ENCODE measurements at places on chromosomes 3 and 15. TPM values are rescaled to one million over a fixed set of nuclear protein-coding genes. Genes with fewer than 3 reads are reported as not detected.

GRCh38 chr3:150106740-150107428 lies 136.2 kb upstream of the PFN2 start:
- no peak for DNase-seq

- DNase-seq, result no peak
Observed at GRCh38 chr15:26037369-26037768, 174.2 kb upstream of the ATP10A start.

GRCh38 chr3:100634493-100635272 lies 25.3 kb downstream of the ADGRG7 start:
- no peak for DNase-seq

DNA sequence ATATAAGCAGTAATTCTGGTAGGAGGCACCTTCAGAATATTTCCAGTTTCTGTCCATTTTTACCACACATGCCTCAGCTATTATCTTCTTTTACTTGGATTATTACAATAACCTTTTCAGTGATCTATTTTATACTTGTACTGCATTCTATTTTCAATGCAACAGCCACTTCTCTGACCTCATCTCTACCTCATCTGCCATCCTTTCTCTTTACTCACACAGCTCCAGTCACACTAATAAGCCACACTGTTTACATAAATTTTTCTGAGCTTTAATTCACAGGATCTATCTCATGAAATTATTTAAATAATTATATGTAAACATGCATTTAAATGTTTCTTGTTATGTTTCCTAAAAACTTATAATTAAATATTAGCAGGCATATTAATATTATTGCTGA lies 47.3 kb upstream of the BCHE start:
- no peak for DNase-seq

DNA sequence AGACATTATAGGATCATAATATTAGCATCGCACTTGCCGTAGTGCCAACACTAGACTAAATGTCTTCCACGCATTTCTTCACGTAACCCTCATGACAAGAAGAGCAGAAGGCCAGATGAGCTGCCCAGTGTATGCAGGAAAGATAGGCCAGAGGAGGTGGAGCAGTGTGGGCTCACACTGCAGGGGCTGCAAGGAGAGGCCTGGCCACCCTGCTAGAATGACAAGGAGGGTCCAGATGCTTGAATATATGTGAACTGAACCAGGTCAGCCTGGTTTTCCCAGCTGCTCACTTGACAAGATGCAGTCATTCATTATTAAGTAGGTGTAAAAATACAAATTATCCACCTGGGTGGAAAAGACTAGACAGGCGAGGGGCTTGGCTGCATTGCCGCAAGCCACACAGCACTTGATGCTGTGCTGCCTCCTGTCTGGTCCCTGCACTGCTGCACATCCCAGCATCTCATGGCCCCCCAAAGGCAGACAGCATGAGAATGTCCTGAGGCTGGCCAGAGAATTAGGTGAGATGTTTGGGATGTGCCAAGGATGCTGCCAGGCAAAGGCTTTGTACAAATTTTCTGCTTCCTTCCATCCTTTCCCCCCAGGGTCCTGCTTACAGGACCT lies 115.2 kb downstream of the NTRK3 start:
- no peak for DNase-seq

Gene IL5RA
- 0.18 TPM for total RNA-seq

Gene CAMP
- total RNA-seq, result 0.65 TPM

Gene DNAJA4
- total RNA-seq, result 53.0 TPM

Gene MYL3
- 3.0 TPM for total RNA-seq

Gene FES
- total RNA-seq, result 68.3 TPM

Gene DUOX1
- total RNA-seq, result 0.71 TPM

Data from aorta (tissue), 5 donors.